ENCODE measurements at places on chromosomes 13 and 19.
A peak's percentile ranks its signal among the peaks of the same experiment; 100 is the strongest.

- DNase-seq, result no peak
Observed at GRCh38 chr13:108185223-108185622, 30.1 kb downstream of the LIG4 start.

DNA sequence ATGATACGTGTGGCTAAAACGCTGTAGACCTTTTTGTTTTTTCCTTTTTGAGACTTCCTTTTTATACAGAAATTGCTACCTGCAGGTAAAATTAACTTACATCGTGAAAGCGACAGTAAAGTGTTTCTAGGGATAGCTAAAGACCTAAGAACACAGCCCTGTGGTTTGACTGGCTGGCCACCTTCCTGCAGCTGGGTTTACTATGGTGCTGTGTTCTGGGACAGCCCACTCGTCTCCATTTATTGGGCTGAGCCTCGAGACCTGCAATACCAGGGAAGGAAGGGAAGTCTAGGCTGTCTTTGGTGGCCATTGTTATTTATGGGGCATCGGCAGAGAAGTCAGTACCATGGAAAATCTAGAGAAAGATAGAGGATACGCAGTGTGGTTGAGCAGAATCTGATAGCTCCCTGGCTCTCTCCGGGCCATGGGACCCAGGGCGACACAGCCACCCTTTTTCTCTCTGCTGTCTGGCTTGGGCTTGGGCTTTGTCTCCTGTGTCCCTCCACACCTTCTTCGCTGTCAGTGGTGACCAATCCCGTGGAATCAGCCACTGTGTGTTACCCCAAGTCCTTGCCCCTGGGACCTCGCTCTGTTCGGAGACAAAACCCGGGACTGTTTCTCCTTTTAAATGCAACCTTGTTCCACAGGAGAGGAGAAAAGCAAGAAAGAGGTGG, 30.9 kb downstream of the ACTN4 start:
- DNase-seq, result no peak

GRCh38 chr13:75744127-75744526, 108.0 kb downstream of the LMO7 start:
- no peak for DNase-seq

DNA sequence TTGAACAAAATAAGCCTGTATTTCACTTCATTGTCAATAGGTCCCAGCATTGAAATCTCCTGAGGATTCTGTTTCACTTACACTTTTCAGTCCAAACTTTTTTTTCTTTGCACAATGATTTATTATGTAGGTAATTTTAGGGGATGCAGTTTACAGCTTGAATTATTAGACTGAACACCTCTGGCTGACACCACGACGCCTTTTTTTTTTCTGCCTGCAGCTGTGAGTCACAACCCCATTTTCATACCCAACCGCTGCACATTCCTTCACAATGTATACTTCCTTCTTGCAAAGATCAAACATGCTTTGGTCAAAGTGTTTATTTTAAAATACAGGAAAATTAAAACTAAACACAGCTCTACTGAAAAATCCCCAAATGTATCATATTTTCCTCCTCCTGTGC, 11.4 kb downstream of the ZIC2 start:
- DNase-seq, result no peak

- DNase-seq, result no peak
Observed at GRCh38 chr13:113560645-113561416, 23.7 kb upstream of the TFDP1 start.

GRCh38 chr19:46787331-46788261, 798 bp downstream of the SLC1A5 start:
- DNase-seq, result no peak

DNA sequence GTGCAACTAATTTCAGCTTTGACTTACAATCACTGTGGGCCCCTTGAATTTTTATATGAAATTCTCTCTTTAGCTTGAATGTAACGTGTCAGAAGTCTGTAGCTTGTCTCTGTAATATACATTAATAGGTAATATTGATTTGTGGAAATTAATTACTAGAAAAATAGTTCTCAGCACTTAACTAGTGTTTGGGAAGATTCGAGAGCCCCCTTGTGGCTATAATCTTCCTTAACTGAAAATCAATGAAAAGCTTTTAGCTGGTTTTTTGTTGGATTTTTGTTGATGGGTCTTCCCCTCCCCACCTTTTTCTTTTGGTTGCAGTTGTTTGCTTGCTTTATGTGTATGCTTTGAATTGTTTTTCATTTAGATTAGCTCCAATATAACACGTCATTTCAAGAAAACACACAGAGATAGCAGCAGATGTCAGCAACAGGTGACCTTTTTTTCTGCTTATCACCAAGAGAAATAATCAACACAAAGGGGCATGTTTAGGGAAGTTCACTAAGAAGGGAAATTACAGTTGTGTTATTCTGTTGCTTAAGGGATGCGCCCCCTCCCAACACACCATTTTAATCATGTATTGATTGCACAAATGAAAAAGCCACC, 176.8 kb downstream of the OXGR1 start:
- DNase-seq, result peak; percentile 48

GRCh38 chr19:52660981-52661380, 22.8 kb upstream of the ZNF83 start:
- no peak for DNase-seq

GRCh38 chr19:7533925-7534480, 1.5 kb upstream of the PNPLA6 start:
- peak; percentile 44 for DNase-seq

DNA sequence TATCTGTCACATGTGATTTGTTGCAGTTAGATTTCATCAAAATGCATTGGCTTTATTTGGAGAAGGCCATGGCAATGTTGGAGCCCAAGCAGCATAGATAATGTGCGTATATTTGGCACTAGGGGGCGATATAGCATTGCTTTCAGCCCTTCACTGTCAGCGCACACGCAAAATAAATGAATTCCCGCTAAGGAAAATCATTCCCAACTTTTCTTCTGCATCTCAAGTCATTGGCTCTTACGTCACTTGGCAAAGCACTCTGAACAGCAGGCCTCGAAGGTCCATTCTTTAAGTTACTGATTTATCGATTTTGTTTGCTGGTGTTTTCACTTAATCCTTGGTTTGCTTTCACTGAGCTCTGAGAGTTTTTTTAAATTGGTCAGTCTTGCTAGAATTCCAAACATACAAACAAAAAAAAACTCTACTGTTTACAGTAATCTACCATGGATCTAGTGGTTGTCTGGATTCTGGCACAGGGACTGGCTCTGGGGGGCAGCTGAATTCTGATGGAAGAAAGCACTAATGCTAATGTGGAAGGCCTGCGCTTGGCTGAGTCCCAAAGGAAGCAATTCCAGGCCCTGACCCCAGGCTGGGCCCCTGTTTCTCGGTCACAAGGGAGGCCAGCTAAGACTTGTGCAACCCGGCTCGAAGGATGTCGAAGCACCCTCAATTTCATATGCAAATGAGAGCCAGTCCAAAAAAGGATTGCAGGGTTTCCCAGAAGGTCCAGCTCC, 97.7 kb upstream of the IPO5 start:
- DNase-seq, result peak; percentile 17

GRCh38 chr19:56491399-56491798, 14.3 kb upstream of the ZNF667 start:
- DNase-seq, result no peak

DNA sequence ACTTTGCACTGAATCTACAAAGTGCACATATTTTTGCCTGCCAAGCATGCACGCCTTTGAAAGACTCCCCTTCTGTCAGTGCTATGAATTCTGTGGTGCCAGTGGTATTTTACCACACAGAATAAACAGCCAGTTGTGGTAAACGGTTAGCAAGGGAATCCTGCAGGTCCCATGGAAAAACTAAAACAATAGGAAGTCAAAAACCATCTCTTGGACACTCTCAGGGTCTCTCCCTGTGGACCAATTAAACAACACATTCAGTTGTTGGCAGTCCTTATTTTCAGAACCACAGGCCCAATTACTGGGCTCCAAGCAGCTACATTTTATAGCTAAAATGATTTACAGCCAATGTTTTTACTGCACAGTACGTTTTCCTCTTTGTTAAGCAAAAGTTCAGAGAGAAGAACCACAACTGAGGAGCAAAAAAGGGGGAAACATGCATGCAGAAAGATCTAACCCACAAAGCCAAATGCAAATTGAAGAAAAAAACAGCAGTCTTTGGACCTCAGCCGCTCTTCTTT, 116.9 kb downstream of the KCTD12 start:
- DNase-seq, result no peak

DNA sequence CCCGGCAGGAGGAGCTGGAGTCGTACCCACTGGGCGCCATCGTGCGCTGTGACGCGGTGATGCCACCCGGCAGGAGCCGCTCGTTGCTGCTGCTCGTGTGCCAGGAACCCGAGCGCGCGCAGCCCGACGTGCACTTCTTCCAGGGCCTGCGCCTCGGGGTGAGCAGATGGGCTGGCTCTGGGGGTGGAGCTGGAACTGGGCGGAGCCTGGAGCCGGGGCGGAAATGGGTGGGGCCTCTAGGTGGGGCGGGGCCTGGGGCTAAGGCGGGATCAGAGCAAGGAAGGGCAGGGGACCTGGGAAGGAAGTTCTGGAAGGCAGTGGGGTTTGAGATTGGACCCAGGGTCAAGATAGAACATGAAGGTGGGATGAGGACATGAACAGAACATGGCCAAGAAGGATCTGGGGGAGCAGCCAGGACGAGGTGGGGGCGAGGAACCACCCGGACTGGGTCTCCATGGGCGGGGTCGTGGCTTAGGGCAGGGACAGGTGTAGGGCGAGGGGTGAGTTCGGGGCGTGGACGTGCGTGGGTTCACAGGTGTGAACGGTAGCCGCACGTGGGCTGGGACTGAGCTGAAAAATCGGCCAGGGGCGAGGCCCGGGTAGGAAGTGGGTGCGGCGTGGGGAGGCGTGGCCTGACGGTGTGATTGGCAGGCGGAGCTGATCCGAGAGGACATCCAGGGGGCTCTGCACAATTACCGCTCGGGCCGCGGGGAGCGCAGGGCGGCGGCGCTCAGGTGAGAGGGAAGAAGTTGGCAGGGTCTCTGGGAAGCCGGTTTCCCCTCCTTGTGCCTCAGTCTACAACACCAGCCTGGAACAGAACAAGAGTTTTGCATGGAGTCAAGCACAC, 4.7 kb downstream of the EPS8L1 start:
- DNase-seq, result peak; percentile 25

- no peak for DNase-seq
Observed at GRCh38 chr19:6033744-6034264, 55.9 kb upstream of the RANBP3 start.

GRCh38 chr13:35787937-35788336, 311.4 kb upstream of the MAB21L1 start:
- no peak for DNase-seq

- no peak for DNase-seq
Observed at GRCh38 chr13:24280720-24281119, 28.7 kb upstream of the C1QTNF9 start.

- DNase-seq, result no peak
Observed at GRCh38 chr19:38210458-38210987, 13.5 kb downstream of the DPF1 start.

GRCh38 chr19:1567848-1568227, 287 bp downstream of the MEX3D start:
- no peak for DNase-seq

GRCh38 chr13:75405976-75406703, 75.8 kb downstream of the TBC1D4 start:
- no peak for DNase-seq

GRCh38 chr19:47231215-47232054, 436 bp upstream of the BBC3 start:
- DNase-seq, result no peak

GRCh38 chr13:108120302-108120701, 95.0 kb downstream of the LIG4 start:
- DNase-seq, result no peak

DNA sequence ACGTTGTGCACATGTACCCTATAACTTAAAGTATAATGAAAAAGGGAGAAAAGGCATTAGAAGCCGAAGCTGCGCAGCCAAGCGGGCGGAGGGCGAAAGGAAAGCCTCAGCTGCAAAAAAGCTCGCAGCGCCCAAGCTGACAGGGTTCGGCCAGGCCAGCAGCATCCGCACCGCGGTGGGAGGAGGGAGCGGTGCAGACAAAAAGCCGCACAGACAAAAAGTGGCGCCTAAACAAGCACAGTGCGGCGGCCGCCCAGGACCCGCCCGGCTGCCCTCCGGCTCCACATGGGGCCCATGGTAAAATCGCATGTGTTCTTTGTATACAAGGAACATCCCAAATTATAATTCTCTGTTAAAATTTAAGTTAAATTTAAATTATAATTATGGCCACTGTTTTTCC, 42.4 kb downstream of the PSG3 start:
- no peak for DNase-seq

DNA sequence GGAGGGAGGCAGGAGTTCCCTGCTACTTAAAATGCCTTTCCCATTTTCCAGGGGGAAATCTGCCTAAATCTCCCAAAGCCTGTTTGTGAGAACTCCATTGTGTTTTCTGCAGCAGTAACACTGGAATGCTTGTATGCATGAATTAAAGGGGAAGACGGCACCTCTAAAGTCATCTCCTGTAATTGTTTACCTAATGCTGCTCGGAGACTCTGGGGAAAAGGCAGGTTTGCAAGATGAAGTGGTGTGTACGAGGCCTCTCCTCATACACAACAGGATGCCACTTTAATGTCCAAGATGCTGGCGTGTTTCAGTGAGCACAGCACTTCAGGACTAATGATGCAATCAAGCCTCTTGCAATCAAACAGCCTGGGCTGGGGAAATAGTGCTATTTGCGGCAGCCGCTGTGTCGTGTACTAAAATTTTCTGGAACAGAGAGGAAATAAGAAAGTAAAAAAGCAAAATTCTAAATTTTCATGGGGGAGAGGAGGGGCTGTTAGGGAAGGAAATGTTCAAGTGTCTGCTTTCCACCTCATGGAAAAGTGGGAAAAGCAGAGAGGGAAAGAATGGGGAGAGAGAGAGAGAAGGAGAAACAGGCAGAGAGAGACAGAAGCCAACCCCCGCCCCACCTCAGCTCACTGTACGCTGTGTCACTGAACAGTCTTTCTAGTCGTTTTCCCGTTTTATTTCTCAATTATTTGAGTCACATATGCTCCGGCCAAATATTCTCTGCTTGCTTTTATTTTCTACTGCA, 32.9 kb downstream of the TSHZ3 start:
- no peak for DNase-seq

DNA sequence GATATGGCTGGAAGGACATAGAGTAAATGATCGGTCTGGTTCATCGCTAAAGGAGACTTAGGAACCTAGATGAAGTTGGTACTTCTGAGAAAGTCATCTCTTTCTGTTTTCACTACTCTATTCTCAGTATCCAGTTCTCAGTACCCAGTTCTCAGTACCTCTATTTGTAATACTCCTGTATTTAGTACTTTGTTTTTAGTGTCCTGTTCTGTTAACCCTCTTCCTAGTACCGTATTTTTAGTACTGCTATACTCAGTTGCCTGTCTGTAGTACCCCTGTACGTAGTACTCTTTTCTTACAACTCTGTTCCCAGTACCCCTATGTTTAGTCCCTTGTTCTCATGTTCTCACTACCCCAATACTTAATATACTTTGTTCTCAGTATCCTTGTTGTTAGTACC, 1.2 kb downstream of the RFXAP start:
- DNase-seq, result no peak

All from NCI-H1417 treated with DMSO at 0.1 percent for 48 hours (cell line).